Heart left ventricle (tissue), 16 donors: ENCODE measurements at places on chromosomes 11 and 22. TPM values are rescaled to one million over a fixed set of nuclear protein-coding genes. Genes with fewer than 3 reads are reported as not detected.

GRCh38 chr11:122304306-122304705 lies 188.3 kb upstream of the BLID start:
- no peaks in the 10 kb centered on the region for H3K4me1 ChIP-seq
- H3K27me3 ChIP-seq: no peaks in the 10 kb centered on the region
- DNase-seq: no peak
- H3K4me3 ChIP-seq: no peak overlapping the region
- no peak overlapping the region for H3K27ac ChIP-seq
- H3K36me3 ChIP-seq: no peaks in the 10 kb centered on the region

DNA sequence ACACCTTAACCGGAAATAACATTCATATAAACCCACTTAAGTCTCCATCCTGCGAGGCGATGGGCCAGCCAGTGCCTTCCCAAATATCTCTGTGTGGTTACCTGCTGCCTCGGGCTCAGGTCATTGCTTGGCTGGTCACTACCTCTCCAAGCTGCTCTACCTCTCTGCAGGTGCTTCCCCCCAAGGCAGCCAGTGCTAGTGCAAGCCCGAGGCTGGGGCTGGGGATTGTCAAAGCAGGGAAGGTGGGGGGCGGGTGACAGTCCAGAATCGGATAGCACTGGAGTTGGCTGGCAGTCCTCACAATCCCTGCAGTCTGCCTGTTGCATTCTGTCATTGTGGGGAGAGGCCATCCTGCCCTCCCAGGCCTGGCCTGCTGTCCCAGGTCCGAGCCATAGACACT lies 11.1 kb downstream of the MCHR1 start:
- DNase-seq: no peak
- no peaks in the 10 kb centered on the region for H3K36me3 ChIP-seq
- H3K4me3 ChIP-seq: no peak overlapping the region
- no peaks in the 10 kb centered on the region for H3K4me1 ChIP-seq

- DNase-seq: no peak
- no peak overlapping the region for H3K4me3 ChIP-seq
- peaks cover 44% of the 10 kb centered on the region for H3K4me1 ChIP-seq
- H3K36me3 ChIP-seq: no peaks in the 10 kb centered on the region
- no peak overlapping the region for H3K27ac ChIP-seq
Measured at GRCh38 chr11:48031602-48032001, 51.2 kb downstream of the PTPRJ start.

- H3K36me3 ChIP-seq: no peaks in the 10 kb centered on the region
- H3K27ac ChIP-seq: no peak overlapping the region
- H3K4me1 ChIP-seq: peaks cover 14% of the 10 kb centered on the region
- DNase-seq: peak; percentile 69
- no peaks in the 10 kb centered on the region for H3K27me3 ChIP-seq
- no peak overlapping the region for H3K4me3 ChIP-seq
Measured at GRCh38 chr11:69131644-69132300, 24.0 kb upstream of the SMIM38 start.

DNA sequence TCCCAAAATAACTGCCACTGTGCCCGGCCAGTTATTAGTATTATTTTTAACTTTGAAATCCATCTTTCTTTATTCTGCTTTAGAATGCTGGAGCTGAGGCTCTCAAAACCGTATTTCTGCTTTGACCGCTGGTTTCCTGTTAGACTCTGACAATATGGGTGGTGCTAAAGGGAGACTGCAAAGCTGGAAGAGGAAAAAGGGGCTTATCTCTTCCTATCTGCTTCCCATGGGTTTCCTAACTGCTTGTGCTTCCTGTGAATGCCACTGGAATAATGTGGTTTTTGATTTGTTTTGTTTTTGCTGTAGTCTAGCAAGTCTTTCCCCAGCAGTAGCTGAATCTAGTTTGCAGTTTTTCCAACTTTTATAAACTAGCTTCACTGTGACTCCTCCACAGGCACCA lies 43.6 kb downstream of the XRRA1 start:
- H3K4me1 ChIP-seq: peaks cover 12% of the 10 kb centered on the region
- H3K27me3 ChIP-seq: no peaks in the 10 kb centered on the region
- no peak overlapping the region for H3K4me3 ChIP-seq
- DNase-seq: no peak
- peak overlapping the region; percentile 44 for H3K27ac ChIP-seq

GRCh38 chr22:23014250-23014649 lies 56.1 kb upstream of the GNAZ start:
- H3K27me3 ChIP-seq: no peaks in the 10 kb centered on the region
- DNase-seq: no peak
- H3K36me3 ChIP-seq: no peaks in the 10 kb centered on the region
- H3K4me1 ChIP-seq: no peaks in the 10 kb centered on the region

DNA sequence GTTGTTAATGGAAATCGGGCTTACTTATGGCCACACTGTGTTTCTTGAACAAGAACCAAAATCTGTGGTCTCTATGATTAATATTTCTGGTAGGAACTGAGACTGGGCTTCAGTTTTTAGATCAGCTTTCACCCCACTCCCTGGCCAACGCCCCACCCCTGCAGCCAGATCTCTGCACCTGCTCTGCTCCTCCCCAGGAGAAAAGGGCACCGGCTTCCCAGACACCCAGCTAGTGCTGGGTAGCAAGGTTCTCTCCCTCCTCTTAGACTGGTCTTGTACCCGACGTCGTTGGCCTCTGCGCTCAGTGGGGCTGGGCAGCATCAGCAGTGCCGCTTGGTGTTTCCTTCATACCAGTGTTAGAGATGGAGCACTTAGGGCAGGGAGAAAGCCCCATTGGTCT lies 17.0 kb upstream of the CTTN start:
- H3K4me3 ChIP-seq: no peak overlapping the region
- DNase-seq: no peak
- H3K4me1 ChIP-seq: no peaks in the 10 kb centered on the region
- no peak overlapping the region for H3K27ac ChIP-seq
- H3K27me3 ChIP-seq: no peaks in the 10 kb centered on the region

GRCh38 chr22:23742505-23743264 lies 8.2 kb downstream of the ZNF70 start:
- peaks cover 31% of the 10 kb centered on the region for H3K36me3 ChIP-seq
- H3K27me3 ChIP-seq: no peaks in the 10 kb centered on the region
- no peak overlapping the region for H3K4me3 ChIP-seq
- H3K27ac ChIP-seq: no peak overlapping the region
- DNase-seq: peak; percentile 49

- H3K27me3 ChIP-seq: no peaks in the 10 kb centered on the region
- H3K36me3 ChIP-seq: no peaks in the 10 kb centered on the region
- no peak overlapping the region for H3K27ac ChIP-seq
- no peak for DNase-seq
- no peak overlapping the region for H3K4me3 ChIP-seq
Measured at GRCh38 chr11:13269775-13270174, 7.8 kb upstream of the BMAL1 start.

DNA sequence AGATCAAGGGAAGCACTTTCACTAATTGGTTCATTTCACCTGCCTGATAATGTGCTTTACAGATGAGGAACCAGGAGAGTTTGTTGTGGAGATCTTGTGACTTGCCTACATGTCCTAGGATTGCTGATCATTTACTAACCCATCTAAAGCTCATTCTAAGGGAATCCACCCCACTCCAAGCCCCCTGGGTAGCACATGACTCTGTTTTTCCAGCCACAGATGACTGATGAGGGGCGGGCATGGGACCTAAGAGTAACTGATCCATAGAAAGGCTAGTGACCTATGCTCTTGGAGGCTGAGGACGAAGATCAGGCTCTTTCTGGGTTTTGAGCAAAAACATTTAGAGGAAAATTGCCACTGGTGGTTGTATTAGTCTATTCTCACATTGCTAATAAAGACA lies 378.1 kb downstream of the CADM1 start:
- no peak for DNase-seq
- no peaks in the 10 kb centered on the region for H3K27me3 ChIP-seq

SMTNL1 gene
- total RNA-seq: not detected

SSH3 gene
- 14.3 TPM for total RNA-seq

OR5D18 gene
- total RNA-seq: not detected

SAA4 gene
- not detected for total RNA-seq

P2RX6 gene
- 4.7 TPM for total RNA-seq

OR52K2 gene
- total RNA-seq: not detected

TMEM223 gene
- total RNA-seq: 44.0 TPM
